ENCODE measurements at places on chromosomes 7 and 10. TPM values are rescaled to one million over a fixed set of nuclear protein-coding genes. Genes with fewer than 3 reads are reported as not detected.

Gene RPS24
- total RNA-seq: 1,492 TPM

- no peak for DNase-seq
Measured at GRCh38 chr7:115232041-115232440, 310.1 kb downstream of the MDFIC start.

GRCh38 chr7:1059200-1060091 lies 15.1 kb downstream of the GPR146 start:
- DNase-seq: peak; percentile 86

DNA sequence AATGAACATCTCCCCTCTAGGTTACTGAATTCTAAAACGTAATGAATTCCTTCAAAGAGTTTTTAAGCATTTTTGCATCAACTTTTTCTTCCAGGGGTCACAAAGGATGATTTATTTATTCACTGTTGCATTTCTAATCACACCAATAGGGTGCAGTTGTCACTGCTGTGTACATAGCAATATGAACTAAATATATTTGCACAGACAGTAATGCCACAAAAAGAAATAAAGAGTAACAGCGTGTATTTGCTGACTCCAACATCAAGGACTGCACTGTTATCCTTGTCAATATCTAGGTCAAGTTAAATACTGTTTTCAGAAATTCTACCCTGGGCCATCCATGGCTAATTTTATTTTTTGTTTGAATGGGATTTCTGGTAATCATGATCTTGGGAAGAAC lies 138.0 kb downstream of the FRMD4A start:
- no peak for DNase-seq

Gene TSPAN33
- 5.5 TPM for total RNA-seq

DNA sequence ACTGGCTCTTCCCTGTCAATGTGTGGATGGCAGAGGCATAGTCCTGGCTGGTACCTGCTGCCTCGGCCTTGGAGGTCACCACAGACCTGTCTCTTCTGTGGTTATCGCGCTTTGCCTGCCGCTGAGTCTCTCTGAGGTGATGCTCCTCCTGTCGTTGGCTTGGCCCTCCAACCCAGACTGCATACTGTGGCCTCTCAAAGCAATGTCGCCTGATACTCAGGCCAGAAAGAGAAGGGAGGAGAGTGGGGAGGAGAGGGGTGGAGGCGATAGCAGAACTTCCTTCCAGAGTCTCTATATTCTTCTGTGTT lies 133.2 kb upstream of the KCNMA1 start:
- no peak for DNase-seq

DNA sequence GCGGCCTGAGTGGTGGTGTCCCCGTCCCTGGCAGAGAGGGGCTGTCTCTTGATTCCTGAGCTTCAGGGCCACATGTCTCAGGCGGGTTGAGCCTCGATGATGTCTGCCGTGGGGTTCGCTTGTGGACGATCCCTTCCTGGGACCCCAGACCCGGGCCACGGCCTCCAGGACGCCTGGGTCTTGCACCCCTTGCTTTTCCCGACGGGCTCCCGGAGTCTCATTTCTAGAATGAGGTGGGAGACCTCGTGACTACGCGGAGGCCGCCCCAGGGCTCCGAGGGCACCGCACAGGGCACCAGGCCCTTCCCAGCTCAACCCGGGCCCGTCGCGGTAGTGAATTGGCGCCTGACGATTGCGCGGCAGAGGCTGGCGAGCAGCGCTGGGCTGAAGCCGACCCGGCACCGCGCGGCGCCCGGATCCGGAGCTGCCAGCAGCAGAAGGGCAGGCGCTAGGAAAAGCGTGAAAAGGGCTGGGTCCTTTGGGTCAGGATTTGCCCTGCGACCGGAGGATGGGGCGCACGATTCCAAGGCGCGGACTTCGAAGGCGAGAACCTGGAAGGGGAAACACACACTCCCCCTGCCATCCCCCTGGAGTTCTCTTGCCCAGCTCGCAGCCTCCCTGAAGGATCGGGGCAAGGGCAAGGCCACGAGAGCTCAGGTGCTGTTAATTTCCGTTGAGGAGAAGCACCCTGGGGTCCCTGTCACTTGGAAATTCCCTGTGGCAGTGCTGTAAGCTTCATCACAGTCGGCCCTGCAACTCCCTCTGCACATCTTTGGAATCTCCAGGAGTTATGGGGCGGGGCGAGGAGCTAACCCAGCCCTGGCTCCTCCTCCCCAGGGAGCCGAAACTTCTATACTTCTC lies 15.5 kb downstream of the TLX1 start:
- DNase-seq: no peak

- no peak for DNase-seq
Measured at GRCh38 chr10:24007359-24007758, 201.6 kb upstream of the KIAA1217 start.

All from upper lobe of left lung (tissue), 6 donors.